Right renal pelvis (tissue), 4 donors: ENCODE measurements at places on chromosomes 2 and 18. TPM values are rescaled to one million over a fixed set of nuclear protein-coding genes. Genes with fewer than 3 reads are reported as not detected.

DNA sequence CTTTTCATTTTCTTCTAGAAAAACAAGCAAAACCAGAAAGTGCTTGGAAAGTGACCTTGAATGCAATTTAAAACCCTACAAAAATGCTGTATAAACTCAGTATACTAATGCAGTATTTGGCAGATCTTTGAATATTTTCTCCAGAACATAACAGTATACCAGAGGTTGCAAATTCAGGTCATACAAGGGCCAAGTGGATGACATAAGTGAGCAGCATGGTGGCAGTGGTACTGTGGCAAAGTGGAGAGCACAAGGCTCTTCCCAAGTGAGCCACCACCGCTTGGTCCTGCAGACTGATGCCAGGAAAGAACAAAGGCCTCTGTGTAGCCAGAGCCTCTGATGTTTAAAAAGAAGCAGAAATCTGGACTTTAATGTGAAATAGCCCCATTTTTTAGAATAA, 33.1 kb downstream of the METTL4 start:
- no peak for DNase-seq

DNA sequence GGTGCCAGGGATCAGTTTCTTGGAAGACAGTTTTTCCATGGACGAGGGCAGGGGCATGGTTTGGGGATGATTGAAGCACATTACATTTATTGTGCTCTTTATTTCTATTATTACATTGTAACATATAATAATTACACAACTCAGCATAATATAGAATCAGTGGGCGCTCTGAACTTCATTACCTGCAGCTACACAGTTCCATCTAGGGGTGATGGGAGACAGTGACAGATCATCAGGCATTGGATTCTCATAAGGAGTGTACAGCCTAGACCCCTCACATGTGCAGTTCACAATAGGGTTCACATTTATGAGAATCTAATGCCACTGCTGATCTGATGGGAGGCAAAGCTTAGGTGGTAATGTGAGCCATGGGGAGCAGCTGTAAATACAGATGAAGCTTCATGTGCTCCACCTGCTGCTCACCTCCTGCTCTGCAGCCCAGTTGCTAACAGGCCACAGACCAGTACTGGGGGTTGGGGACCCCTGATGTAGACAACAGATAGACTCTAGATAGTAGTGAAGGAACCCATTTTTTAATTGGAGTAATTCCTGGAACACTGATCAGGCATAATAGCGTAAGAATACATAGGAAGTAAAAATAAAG, 41.5 kb upstream of the MC4R start:
- no peak for DNase-seq

DNA sequence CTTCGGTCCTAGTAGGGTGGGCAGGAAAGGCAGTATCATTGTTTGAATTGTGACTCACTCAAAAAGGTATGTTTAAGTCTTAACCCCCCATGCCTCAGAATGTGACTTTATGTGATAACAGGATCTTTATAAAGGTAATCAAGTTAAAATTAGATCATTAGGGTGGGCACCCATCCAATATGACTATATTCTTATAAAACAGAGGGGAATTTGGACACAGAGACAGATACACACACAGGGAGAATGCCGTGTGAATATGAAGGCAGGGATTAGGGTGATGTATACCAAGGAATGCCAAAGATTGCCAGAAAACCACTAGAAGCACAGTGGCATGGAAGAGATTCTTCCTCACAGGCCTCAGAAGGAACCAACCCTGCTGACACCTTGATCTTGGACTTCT, 281.8 kb downstream of the CLIP4 start:
- DNase-seq, result no peak

- no peak for DNase-seq
Measured at GRCh38 chr18:62788111-62788510, 72.8 kb downstream of the PHLPP1 start.

DNA sequence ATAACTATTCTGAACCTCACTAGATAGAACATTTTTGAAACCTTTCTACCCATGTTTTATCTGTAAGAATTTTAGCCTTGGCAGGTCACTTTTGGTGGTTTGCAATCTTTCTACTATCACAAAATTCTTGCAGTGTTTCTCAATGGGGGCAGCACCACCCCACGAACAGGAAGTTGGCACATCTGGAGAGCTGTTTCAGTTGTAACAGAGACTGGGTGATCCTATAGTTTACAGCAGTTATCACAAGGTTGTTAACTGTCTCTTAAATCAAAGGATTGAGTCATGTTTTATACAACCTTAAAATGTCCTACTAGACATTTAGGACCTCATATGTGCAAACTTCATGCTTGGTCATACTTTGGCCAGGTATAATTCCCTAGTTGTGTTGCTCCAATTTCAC, 829.2 kb downstream of the ERBB4 start:
- DNase-seq, result no peak

DNA sequence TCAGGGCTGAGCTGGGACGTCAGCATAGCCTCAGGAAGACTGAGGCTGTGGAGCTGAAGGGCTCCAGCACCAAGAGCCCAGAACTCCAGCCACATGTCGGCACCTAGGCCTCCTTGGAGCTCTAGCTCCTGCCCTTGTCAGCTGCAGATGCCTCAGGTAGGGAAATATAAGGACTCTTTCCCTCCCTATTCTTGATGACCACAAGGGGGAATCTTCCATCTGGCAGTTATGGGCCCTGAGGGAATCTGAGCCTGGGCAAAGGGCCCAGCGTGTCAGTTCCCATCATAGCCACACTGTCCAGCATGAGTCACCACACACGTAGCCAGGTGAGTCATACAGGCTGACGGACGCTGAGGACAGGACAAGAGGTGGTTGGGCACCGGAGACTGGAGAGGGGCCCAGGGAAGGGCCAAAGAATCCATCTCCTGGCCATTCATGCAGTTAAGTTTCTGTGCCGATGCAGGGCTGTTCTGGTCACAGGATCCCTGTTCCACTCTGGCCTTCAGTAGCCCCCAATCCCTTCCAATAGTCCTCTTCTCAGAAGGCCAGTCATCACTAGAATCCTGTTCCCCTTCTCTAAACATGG, 1.8 kb downstream of the MPV17 start:
- DNase-seq, result no peak

GRCh38 chr2:229610333-229610732, 104.0 kb downstream of the DNER start:
- no peak for DNase-seq

DNA sequence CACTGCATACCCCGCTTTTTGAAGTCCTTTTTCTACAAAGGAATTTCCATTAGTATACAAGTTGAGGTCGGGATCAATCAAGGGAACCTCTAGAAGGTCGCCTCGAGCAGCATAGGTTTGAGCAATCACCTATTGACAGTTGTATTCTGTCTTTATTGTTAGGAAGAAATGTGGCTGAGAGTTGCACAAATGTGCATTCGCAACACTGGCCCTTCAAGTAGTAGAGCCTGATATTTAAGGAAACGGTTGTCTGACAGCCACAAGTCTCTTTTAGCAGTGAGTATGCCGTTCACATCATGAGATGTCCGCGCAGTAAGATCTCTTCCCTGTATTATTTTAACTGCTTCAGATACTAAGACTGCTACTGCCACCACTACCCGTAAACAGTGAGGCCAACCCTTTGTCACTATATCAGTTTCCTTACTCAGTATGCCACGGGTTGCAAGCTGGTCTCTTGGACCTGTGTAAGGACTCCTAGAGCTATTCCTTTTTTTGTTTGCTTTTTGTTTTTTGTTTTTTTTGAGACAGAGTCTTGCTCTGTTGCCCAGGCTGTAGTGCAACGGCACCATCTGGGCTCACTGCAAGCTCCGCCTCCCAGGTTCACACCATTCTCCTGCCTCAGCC, 10.0 kb upstream of the STARD7 start:
- no peak for DNase-seq

GRCh38 chr18:46385124-46385523, 271.9 kb downstream of the LOXHD1 start:
- DNase-seq, result no peak

DNA sequence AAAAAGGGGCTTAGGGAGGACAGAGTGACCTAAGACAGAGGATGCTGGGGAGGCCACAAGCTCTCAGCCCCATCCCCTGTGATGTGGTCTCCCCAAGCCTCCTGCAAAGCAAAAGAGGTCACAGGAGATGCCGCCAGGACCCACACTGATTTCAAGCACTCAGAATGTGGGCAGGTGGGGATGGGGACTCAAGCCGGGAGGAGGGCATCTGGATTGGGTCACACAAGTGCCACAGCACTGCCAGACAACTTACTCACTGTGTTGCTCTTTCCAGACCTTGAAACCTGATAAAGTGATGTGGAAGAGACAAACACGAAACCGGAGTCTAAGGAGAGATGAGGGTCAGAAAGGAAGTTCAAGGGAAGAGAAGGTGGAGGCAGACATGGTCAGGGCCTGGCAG, 95.7 kb downstream of the TTC32 start:
- DNase-seq, result no peak

DNA sequence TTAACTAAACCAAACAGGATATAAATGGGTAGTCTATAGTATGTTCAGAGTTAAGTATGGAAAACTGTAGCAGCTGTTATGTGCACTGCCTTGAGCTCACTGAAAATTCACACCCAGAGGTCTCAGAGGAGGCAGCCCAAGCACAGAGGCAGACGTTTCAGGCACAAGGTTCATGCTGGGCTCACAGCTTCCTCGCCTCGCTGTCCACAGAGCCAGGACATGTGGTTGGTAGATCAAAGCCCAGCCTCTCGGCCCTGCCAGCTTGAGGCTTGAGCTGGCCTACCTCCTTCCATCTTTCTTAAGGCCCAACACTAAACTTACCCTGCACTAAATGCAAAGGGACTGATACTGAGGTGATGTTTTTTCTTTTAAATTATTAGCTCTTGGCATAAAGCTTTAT, 43.7 kb downstream of the PRELID3A start:
- no peak for DNase-seq

- no peak for DNase-seq
Measured at GRCh38 chr2:6637330-6637729, 228.4 kb downstream of the CMPK2 start.

DNA sequence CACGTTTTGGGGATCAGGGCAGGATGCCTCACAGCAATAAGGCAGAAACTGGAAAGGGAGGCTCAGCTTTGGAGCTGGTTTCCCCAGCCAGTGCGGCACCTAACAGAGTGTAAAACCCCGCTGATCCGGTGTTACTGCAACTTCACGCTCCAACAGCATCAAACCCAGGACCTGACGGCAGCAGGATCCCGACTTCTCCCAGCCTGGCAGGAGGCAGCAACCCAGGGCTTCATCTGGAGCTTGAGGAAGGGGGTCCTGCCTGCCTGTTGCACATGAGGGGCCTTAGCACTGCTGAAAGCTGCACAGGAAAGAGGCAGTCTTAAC, 209.8 kb downstream of the MGAT5 start:
- DNase-seq, result no peak

GRCh38 chr18:56127322-56128099, 510.9 kb downstream of the TXNL1 start:
- DNase-seq, result no peak

DNA sequence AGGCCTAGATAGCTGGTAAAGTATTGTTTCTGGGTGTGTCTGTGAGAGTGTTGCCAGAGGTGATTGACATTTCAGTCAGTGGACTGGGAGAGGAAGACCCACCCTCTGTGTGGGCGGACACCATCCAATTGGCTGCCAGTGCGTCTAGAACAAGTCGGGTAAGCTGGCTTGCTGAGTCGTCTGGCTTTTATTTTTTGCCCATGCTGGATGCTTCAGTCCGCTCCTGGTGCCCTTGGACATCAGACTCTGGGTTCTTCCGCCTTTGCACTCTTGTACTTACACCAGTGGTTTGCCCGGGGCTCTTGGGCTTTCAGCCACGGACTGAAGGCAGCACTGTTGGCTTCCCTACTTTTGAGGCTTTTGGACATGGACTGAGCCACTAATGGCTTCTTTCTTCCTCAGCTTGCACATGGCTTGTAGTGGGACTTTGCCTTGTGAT, 24.3 kb downstream of the DIS3L2 start:
- DNase-seq, result no peak

- no peak for DNase-seq
Measured at GRCh38 chr2:204042401-204042800, 105.8 kb downstream of the ICOS start.

DNA sequence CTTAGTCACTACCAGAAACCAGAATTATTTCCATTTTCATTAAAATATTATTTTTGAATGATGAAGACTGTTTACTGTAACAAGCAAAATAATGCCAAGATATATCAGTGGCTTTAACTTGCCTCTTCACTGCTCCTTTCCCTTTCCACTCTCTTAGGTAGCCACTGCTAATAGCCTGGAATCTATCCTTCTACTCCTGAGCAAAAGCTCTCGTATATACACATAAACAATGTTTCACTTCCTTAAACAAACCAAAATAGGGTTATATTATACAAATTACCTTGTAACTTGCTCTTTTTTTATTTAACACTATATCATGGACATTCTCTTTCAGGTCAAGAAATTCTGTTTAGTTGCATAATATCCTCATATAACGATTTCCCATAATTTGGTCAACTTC, 20.8 kb downstream of the IMMT start:
- no peak for DNase-seq

DNA sequence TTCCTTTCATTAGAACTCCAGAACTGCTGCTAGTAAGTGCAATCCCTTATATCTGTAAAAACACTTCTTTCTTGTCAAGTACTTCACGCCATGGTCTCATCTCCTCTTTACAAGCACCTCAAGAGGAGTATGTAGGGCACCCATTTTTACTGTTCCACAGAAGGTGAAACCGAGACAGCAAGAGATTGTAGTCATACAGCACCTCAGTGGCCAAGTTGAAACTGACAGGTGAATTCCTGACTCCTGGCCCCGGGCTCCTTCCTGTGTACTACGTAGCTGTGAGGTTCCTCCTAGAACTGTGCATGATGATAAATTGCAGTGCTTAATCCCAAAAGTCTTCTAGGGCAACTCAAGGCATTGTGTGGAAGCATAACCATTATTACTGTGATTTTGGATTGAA, 131.5 kb upstream of the MEIS1 start:
- DNase-seq, result no peak

GRCh38 chr2:157036726-157037125, 220.8 kb upstream of the GALNT5 start:
- no peak for DNase-seq

PROM2 gene
- polyA plus RNA-seq, result 45.1 TPM

CRYGC gene
- not detected for polyA plus RNA-seq

GALNT14 gene
- polyA plus RNA-seq, result 37.6 TPM

LCT gene
- 0.03 TPM for polyA plus RNA-seq

SULT1C4 gene
- 42.6 TPM for polyA plus RNA-seq

NTSR2 gene
- polyA plus RNA-seq, result not detected

CDK5R2 gene
- polyA plus RNA-seq, result not detected

ALPI gene
- 0.06 TPM for polyA plus RNA-seq

ERICH2 gene
- polyA plus RNA-seq, result 2.5 TPM

BARD1 gene
- 16.2 TPM for polyA plus RNA-seq
